Stimulated activated CD4-positive, alpha-beta T cell treated with anti-CD3 and anti-CD28 coated beads, Interleukin-15, amount 100 ng/mL, for 1 hour (primary cell): ENCODE measurements at places on chromosomes 5 and 9.

DNA sequence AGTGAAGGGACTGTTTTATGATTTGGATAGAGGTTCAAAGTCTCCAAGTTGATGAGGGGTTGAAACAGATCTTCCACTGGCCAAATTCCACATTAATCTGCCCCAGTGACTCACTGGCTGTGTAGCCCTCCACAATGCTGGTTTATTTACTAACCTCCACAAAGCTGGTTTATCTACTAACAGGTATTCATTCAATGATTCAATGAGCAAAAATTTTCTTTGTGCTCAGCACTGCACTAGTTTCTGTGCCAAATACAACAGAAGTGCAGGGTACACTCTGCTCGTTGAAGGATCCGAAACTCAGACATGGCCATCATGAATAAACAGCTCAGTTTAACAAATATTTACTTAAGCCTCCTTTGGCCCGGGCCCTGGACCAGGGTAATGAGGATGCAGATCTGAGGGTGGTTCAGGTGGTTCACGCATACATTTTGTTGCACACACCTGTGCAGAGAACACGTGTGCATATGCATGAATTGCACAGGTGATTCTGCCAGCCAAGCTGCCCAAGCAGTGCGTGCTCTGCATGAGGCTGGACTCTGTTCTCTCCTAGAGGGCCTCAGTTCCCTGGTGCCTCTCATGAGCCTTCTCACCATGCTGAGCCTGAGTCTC, 71.0 kb downstream of the SH3PXD2B start:
- DNase-seq, result no peak

DNA sequence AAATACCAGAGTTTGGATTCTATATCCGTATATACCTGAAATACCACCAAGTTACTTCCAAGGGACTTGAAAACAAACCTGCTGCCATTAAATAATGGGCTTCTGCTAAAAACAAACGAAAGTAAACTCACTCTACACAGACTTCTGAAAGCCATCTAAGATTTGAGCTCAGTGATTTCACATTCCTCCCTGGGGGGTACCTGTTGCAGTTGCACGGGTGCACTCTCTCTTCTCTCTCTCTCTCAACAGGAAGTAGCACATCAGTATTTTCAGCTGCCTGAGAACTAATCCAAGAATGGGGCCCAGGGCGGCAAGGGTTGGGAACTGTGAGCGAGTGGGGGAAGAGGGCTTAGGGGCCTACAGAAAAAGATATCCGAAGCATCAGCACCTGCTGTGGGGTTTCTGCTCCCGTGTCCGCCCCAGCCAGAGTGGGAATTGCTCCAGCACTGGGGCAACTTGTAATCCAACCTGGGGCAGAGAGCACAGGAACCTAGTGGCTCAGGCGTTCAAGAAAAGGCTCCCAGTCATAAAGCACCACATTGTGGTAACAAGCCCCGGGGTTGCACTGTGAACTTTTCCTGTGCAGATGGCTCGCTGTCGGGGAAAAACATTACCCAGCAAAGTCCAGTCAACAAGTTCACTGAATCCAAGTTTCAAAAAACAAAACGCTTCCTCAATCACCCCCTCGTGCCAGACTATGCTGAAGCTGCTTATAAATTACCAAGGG, 99.8 kb downstream of the EFNA5 start:
- no peak for DNase-seq

- DNase-seq, result no peak
Measured at GRCh38 chr5:168132241-168132641, 159.2 kb upstream of the WWC1 start.

DNA sequence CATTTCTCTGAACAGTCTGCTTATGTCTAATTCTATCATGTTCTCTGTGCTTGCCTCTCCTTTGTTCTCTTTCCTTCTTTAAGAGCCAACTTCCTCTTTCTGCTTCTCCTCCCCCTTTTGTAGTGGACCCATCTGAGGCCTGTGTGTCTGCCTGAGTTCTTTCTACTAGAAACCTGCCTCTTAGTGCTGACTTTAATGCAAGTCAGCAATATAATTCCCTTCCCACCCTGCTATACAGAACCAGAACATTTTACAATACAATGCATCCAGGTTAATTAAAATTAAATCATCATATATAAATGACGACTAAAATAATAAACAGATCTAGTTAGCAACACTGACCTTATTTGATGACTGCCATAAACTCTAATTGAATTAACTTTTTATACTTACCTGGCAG, 82.6 kb upstream of the GAS1 start:
- DNase-seq, result no peak

DNA sequence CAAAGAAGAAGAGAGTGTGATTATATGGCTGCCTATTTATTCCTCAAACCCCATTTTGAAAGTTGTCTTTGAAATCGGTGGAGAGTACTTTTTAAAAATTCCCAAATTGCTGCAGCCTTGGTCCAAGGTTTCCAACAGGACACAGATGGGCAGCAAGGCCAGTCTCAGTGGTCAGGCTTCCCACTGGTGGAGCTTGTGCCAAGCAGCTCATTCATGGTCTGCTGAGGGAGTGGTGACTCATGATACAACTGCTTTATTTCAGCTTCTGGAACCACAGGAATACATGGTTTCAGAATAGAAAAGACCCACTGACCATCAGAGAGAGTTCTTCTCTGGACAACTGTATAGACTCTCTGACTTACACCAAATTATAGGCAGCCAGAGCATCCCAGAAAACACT, 673.1 kb upstream of the KLF4 start:
- no peak for DNase-seq

DNA sequence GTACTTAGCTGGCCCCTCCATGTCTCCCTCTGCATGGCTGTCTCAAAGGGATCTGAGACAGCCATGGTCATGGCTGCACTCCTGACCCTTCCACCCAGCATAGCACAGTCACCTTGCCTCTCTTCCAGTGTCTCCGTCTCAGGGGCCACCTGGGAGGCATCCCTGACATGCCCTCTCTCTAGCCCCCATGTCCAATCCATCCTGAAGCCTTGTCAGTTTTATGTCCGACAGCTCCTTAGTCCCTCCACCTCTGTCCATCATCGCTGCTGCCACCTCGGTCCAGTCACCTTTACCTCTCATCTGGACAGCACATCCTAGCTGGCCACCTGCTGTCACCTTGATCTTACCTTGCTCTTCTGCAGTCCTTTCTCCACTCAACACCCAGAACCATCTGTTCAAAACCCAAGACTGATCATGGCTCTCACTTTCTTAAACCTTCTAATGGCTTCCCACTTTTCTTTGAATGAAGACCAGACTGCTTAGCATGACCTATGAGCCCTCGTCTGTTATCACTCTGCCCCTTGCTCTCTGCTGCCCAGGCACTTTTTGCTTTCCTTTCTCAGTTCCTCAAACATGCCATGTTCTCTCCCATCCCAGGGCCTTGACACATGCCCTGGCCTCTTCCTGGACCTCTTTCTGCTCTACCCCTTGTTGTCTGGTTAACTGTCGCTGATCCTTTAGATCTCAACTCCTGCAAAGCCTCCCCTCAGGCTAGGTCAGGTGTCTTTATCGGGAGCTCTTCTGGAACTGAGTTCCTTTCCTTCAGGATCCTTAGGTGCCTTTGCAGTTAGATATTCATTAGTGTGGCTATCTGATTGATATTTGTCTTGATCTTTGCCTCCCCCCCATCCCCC, 181.8 kb upstream of the PITX1 start:
- no peak for DNase-seq

DNA sequence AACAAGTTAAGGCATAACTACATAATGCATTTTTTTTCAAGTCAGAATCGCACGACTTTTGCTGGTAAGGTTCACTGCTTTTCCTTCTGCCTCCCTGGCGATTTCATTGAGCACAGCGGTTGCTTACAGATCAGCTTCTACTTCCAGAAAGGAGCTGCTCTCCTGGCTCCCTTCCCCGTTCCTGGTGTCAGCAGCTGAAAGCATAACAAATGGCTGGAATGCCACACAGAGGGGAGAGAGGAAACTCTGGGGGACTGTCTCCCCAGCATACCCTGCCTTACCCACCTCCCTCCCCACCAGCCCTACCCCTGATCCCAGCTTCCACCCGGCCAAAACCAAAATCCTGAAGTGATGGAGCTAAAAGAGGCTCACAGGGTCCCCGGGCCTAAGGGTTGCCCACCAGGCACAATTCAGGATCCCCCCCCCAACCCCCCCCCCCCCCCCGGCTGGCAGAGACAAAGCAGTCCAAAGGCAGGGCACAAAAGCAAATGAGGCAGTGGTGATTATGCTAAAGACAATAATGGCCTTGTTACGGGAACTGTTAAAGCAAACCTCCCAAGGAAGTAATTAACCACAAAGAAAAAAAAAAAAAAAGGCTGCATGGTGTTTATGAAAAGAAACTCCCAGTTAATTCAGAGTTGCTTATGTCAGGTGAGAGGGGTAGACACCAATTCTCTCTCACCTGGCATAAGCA, 126.1 kb upstream of the WWC1 start:
- DNase-seq, result no peak

- DNase-seq, result no peak
Measured at GRCh38 chr9:34381323-34381722, 4.6 kb upstream of the MYORG start.

- DNase-seq, result no peak
Measured at GRCh38 chr9:69604568-69605219, 67.5 kb downstream of the APBA1 start.

DNA sequence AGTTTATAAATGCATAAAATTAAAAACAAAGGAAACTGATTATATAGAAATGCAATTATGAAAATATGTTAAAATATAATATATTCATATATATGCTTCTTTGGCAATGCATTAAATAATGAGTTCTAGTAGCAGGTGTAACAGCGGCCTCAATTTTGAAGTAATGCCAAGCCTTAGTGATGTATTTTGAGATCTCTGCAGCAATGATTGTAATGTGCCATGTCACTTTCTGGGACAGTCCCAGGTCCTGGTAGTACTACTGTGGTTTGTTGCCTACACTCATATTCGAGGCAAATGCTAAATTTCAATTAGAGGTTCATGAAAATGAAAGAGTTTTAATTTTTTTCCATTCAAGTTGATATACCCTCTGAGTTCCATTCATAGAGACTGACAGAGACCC, 75.8 kb upstream of the ORM1 start:
- DNase-seq, result no peak

DNA sequence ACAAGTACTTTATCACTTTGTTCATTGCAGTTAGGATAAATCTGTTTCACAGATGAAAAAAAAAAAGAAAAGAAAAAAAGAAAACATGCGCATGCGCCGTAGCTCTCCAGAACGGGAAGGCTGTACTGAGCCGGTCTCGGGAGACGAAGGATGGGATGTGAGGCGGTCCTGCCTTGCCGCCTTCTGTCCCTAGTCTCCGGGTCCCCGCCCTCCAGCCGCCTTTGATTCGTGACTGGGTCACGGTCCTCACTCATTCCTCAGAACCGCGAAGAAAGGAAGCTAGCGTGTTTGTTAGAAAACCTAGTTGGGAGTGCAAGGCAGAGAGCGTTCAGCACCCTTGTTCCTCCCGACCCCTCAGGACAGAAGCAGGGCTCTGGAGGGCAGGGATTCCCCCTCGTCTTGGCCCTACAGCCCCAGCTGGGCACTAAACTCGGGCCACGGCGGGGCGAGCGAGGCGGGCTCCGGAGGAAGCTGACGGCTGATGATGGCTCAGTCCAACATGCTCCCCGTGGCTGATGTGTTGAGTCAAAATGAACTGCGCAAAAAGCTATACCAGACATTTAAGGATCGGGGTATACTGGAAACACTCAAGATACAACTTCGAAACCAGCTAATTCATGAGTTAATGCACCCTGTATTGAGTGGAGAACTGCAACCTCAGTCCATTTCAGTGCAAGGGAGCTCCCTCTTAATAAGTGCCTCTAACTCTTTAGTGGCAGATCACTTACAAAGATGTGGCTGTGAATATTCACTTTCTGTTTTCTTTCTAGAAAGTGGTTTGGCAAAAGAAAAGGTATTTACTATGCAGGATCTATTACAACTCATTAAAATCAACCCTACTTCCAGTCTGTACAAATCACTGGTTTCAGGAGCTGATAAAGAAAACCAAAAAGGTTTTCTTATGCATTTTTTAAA, 40.0 kb downstream of the CPLANE1 start:
- DNase-seq, result no peak
